ENCODE measurements at places on chromosomes 1 and 21.

DNA sequence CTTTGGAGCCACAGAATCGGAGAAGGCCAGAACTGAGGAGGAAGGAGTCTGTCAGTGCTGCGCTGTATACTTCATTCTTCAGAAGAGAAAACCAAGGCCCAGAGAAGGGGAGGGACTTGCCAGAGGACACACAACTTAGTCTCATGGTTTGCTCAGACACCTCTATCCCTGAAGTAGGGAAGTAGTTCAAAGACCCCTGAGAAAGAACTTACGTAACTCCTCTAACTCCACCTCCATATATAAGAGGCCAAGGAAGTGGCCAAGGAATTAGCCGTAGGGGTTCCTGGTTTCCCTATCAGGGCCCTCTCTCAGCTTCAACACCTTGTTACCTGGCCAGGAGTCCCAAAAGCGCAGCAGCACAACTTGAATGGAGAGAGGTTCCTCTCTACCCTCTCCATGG, 580 bp upstream of the NECTIN4 start:
- no peak for DNase-seq

DNA sequence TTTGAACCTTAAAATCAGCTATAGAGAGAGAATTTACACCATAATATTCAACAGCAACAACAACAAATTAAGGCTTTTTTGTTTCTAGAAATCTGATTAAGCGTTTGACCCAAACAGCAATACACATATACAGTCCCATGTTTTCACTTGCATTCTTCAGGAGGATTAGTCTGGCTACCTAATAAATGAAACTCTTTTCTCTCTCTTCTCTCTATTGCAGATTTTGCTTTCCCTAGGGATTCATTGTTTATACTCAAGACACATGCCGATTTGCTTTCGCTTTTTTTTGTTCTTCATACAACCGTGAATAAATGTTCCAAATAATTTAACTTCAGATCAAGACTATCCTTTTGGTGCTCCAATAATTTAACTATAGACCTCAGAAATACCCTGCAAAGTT, 162.4 kb upstream of the PTBP2 start:
- DNase-seq, result no peak

- DNase-seq, result no peak
Observed at GRCh38 chr21:29947119-29947518, 7.3 kb upstream of the GRIK1 start.

GRCh38 chr1:113792986-113793385, 19.3 kb downstream of the RSBN1 start:
- no peak for DNase-seq

DNA sequence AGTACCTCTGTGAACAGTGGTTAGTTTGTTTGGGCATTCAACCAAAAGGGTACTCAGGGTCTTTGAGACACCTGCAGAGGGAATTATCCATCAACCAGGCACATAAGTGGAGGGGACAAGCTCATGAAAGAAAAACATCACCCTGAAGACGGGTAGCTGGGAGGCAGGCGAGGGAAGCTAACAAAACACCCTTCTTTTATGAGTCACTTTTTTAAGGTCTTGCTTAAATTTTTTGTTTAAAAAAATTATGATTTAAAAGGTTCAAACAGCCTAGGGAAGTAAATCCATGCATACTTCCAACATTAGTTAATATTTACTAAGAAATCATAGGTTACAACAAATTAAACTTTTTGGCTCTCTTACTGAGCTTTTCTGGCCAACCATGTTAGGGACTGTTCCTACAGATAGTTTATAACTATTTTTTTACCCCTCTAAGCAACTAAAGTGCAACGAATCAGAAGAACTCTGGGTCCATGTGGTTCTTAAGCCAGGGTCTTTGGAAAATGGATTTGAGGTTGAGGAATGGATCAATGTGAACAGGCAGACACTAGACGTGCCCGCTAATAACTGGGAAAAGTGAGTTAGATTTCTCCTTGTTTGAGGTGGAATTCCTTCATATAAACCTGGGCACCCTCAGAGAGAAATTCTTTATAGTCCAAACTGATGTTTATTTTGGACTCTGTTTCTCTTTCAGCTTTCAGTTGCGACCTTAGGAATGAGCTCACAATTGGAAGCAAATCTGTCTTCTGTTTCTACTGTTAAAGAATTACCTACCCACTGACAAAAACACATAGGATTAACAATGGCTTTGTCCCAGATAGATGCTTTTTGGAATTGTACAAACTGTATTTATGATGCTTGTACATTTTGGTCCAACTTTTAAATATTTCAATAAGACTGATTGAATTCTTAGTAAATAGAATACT, 123.0 kb downstream of the LYPLAL1 start:
- no peak for DNase-seq

DNA sequence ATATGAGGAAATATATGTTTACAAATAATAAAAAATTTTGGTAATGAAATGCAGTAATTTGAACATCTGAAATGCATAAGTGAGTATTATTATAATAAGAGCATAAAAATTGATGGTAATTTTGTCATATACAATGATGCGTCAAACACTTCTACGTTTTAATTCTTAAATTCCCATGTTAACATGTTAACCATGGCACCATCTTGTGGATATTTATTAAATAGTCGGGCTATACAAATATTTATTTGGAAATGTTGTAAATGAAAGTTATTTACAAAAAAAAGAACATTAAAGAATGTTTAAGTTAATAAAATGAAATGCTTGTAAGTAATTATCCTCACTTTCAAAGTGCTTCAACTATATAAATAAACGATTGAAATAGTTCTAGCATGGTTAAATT, 57.2 kb upstream of the C1orf185 start:
- no peak for DNase-seq

GRCh38 chr1:6612641-6613360, 730 bp upstream of the PHF13 start:
- no peak for DNase-seq

GRCh38 chr1:98393719-98394118, 267.8 kb upstream of the SNX7 start:
- DNase-seq, result no peak

DNA sequence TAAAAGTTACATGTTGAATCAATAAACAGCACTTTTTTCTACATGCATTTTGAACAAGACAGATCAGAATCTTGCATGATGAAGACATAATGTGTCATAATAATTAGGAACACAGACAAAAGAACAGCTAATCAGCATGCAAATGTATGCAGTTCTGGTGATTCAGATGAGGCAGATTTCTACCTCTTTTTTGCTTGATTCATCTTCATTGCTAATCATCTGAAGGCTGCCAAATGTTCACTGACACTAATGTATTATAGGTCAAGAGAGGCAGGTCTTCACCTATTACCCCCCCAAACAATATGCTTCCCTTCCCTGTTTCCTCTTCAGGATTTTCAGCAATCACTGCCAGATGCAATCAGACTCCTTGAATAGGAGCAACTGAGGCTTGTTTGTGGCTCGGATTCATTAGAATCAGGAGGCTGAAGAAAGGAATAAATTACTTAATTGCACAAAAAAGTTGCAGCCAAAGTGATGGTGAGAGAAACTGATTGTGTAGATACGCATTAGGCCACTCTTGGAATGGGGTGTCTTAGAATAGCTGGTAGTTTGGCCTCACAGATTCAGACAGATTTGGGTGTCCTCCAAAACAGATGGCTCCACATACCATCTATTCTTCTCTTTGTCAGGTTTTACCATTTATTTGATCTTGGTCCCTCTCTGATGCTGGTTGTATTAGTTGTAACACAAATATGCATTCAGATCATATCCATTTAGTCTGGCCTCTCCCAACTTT, 275.4 kb downstream of the RPS6KC1 start:
- no peak for DNase-seq

DNA sequence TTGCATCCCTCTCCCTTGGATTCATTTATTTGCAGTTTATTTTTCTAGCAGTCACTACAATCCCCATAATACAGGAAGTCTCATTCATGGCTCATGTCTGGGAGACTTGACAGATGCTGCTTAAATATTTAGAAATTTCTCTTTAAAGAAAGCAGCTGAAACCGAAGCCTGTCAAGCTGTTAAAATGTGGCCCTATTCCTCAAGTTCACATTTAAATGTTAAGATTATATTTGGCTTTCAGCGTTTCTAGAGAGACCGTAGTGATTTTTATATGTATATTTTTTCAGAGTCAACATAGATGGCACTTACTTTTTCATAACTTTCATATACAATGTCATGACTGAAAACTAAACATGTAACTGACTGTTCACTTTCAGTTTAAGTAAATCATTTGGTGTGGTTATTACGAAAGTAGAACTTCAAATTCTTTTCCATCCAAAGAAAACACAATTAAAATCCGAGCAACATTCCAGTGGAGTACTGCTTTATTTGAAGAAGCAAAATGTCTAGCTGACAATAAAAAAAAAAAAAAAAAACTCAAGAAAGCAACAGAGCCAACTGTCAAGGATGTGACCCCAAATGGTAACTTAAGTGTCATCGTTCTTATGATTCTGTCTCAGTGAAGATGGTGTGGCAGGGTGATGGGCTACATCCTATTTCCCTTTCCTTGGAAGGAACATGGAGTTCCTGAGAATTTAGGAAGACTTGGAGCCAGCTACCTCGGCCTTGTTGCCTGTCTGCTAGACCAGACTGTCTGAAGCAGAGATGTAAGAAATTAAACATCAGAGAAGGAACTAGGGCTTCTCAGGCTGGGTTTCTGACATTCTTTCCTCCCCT, 37.8 kb downstream of the MIS18A start:
- no peak for DNase-seq

DNA sequence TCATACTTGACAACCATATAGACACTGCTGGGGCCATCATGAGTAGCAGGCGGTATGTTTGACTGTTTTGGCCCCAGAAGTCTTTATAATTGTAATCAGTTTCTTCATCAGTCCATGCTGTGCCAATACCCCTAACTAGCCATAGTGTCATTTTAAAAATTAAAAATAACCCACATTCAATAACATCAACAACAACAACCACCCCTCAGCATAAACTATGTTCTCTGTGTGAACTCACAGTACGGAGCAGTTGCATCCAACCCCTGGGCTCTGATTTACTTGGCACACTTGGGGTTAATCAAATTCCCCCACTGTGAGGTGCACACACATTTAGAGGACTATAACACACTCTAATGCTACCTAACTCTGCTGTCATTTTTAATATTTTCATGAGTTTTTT, 553.7 kb downstream of the USP25 start:
- DNase-seq, result no peak

GRCh38 chr1:33025761-33026160, 10.9 kb downstream of the AK2 start:
- DNase-seq, result no peak

- no peak for DNase-seq
Observed at GRCh38 chr1:201184307-201185122, 6.1 kb upstream of the IGFN1 start.

DNA sequence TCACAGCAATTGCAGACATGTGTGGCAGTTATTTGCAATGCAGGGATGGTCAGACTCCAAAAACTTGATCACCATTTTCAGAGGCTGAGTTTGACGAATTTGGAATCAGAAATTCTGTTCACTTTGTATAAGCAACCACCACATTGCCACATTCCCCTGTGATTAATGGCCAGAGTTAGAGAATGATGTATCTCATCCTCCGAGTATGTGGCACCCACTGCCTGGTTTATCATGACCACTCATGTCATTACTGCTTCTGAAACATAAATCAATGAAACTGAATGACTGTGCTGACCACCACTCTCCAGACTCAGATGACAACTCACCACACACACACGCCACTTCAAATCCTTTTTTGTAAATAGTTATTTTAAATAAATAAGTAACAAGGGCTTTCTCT, 66.6 kb upstream of the CACHD1 start:
- DNase-seq, result no peak

DNA sequence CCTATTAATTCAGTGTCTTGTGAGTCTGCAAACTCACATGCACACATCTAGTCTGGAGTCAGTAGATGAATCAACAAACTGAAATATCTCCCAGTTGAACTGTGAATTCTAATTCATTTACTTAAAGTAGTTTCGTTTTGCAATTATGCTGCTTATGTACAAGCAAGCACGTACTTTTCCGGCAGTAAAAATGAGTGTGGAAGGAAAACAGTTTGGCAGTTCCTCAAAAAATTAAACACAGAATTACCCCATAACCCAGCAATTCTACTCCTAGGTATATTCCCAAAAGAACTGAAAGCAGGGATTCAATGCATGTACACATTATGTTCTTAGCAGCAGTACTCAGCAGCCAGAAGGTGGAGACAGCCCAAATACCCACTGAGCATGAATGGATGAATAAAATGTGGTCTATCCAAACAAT, 49.3 kb downstream of the GNB1 start:
- no peak for DNase-seq

DNA sequence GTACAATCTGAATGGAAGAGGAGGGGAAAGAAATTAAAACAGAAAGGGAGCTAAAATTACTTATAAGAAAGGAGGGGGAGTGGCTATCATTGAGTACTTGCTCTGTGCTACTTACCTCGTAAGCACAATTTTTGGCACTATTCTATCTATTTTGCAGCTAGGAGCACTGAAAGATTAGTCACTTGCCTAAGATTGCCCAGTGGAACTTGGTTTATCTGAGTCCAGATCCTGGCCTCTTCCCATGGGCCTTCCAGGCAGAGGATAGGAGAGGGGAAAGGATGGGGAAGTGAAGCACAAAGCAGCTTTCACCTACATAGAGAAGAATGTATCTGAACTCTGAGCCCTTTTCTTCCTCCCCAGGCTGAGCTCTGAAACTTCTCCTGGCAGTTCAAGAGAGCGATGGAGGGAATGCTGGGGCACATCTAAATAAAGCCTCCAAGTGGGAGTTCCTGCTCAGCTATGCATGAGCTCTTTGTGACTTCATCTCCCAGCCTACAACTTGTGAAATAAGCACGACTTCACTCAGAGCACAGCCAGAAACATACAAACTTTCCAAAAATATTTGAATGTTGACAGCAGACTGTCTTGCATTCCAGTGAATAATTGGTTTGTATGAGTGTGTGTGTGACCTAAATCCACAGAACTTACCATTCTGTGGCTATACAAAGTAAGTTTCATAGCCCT, 29.4 kb downstream of the HMGB4 start:
- DNase-seq, result no peak

- DNase-seq, result no peak
Observed at GRCh38 chr1:179129702-179130473, 48.0 kb downstream of the TOR3A start.

DNA sequence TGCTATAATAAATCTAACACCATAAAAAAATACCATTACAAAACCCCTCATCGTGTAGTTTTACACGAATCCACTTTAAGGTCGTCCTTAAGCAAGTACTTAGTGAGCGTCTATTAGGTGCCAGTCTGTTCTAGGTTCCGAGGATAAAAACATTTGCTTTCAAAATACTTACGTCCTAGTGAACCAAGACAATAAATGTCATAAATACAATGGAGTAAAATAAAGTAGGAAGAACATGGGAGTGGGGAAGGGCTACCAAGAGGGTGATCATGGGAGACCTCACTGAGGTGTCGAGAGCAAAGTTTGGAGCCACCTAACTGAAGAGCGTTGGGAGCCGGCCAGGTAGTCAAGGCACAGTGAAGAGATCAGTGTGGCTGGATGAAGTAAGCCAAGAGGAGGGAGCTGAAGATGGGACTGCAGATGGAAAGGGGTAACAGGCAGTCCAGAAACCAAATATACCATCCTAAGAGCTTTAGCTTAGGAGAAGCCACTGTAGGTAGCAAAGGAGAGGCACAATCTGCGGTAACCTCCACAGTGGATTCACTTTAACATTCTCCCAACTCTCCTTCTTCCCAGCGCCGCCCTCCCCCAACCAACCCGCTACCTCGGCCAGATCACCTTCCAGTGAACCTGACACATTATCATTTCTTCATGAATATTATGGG, 684 bp downstream of the LTN1 start:
- DNase-seq, result no peak

- DNase-seq, result no peak
Observed at GRCh38 chr1:182080955-182081582, 19.6 kb upstream of the ZNF648 start.

GRCh38 chr1:246338098-246338497, 169.0 kb downstream of the SMYD3 start:
- no peak for DNase-seq

- no peak for DNase-seq
Observed at GRCh38 chr1:77876884-77877283, 11.5 kb upstream of the NEXN start.
